ENCODE measurements at places on chromosomes 11 and 22. TPM values are rescaled to one million over a fixed set of nuclear protein-coding genes. Genes with fewer than 3 reads are reported as not detected.

The PKNOX2 gene
- 1.2 TPM for total RNA-seq

The ACAT1 gene
- 96.6 TPM for total RNA-seq

DNA sequence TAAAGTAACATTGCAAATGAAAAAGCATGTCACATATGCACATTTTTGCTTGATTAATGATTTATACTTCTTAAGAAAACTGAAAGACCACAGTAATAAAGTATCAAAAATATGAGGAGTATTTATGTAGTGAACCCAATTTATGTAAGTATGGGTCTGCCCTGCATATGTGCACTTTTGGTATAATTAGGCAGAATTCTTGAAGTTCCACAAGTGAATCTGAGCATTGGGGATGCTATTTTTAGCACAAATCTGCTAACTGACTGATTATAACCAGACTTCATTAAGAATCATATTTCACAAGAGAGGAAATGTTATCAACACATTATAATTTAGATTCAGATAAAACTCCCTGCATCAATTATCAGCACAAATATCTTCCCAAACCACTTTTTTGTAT lies 407.1 kb upstream of the LRRC4C start:
- no peaks in the 10 kb centered on the region for H3K27me3 ChIP-seq
- H3K27ac ChIP-seq: no peak overlapping the region
- no peak overlapping the region for H3K4me3 ChIP-seq
- no peaks in the 10 kb centered on the region for H3K4me1 ChIP-seq
- no peak for DNase-seq

GRCh38 chr11:64006398-64006797 lies 20.2 kb downstream of the OTUB1 start:
- H3K4me3 ChIP-seq: no peak overlapping the region
- peaks cover 10% of the 10 kb centered on the region for H3K4me1 ChIP-seq
- DNase-seq: no peak
- H3K36me3 ChIP-seq: no peaks in the 10 kb centered on the region
- H3K27ac ChIP-seq: no peak overlapping the region

- no peaks in the 10 kb centered on the region for H3K4me1 ChIP-seq
- no peak overlapping the region for H3K27ac ChIP-seq
- H3K4me3 ChIP-seq: no peak overlapping the region
These were observed 12.3 kb upstream of the CABP2 start for GRCh38 chr11:67535561-67535960.

The IRF7 gene
- 11.5 TPM for total RNA-seq

DNA sequence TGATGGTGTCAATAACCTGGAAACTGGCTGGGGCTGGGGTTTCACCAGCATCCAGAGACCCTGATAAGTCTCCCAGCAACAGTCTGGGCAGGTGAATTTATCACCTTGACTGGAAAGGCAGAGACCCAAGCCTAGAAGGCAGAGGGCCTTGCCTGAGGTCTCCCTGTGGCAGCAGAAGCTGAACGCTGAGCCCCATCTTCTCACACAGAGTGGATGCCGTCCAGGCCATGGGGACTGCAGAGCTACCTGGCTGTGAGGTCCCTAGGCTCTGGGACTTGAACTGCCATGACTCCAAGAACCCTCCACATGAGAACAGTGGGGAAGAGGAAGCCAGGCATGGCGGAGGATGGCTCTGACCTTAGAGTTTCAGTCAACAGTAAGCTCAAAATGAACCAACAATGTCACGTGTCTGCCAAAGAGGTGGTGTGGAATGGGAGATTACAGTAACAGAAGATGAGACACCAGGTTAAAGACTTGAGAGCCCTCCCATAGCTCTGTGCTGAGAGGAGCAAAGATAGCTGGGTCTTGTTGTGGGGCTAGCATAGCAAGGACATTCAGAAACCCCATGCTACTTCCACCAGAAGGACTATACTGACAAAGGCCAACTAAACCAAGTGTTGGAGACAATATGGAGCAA lies 79.1 kb upstream of the LINC01488 start:
- H3K27ac ChIP-seq: peak overlapping the region; percentile 6
- H3K27me3 ChIP-seq: no peaks in the 10 kb centered on the region
- no peaks in the 10 kb centered on the region for H3K36me3 ChIP-seq
- peaks cover 29% of the 10 kb centered on the region for H3K4me1 ChIP-seq
- no peak overlapping the region for H3K4me3 ChIP-seq
- DNase-seq: peak; percentile 48

- peak overlapping the region; percentile 88 for H3K4me3 ChIP-seq
- H3K4me1 ChIP-seq: peaks cover 20% of the 10 kb centered on the region
- peaks cover 59% of the 10 kb centered on the region for H3K36me3 ChIP-seq
- peak overlapping the region; percentile 80 for H3K27ac ChIP-seq
These were observed 6.9 kb downstream of the DPAGT1 start for GRCh38 chr11:119094816-119095065.

The WNT11 gene
- under 0.01 TPM for total RNA-seq

DNA sequence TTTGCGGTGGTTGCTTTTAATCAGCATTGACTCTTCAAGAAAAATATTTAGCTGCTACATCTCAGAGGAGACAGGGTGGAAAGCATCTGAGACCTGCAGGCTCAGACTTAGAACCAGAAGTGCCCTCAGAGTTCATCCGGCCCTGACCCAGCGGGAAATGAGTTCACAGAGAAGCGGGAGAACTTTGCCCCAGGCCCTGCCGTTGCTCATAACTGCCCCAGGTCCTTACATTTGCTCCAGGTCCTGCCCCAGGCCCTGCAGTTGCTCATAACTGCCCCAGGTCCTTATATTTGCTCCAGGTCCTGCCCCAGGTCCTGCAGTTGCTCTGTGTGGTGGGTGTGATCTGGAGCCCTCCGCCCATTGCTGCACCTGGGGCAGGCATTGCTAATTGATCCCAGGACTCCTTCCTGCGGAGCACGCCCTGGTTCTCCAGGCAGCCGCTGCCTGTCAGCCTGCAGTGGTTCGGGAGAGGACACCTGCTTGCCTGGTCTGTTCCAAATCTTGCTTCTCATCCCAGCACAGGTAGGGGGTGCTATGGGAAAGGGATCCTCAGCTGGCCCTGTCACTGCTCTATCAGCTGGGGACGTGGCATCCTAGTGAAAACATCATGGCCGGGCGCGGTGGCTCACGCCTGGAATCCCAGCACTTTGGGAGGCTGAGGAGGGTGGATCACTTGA lies 58.1 kb upstream of the PPP6R3 start:
- H3K4me3 ChIP-seq: no peak overlapping the region
- H3K4me1 ChIP-seq: no peaks in the 10 kb centered on the region
- peaks cover 5% of the 10 kb centered on the region for H3K36me3 ChIP-seq
- no peak overlapping the region for H3K27ac ChIP-seq
- no peaks in the 10 kb centered on the region for H3K27me3 ChIP-seq

The OTOG gene
- not detected for total RNA-seq

DNA sequence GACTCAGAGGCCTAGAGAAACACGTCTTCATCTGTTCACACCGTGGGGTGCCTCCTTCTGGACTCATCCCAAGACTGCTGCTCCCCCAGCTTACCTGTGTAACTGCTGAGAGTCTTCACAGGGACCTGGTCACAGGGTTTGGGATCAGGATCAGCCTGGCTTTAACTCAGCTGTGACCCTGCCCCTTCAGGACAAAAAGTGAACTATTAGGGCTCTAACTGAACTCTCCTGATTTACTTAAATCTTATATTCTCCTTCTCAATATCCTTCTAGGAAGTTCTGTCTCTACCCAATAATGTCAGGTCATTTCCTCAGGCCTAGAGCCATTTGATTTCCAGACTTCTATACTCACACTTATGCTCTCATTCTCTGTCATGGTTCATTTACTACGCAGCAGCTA lies 108.4 kb downstream of the ZNF280B start:
- H3K27me3 ChIP-seq: peaks cover 8% of the 10 kb centered on the region
- no peak overlapping the region for H3K4me3 ChIP-seq
- peaks cover 15% of the 10 kb centered on the region for H3K4me1 ChIP-seq
- no peak overlapping the region for H3K27ac ChIP-seq
- no peaks in the 10 kb centered on the region for H3K36me3 ChIP-seq

DNA sequence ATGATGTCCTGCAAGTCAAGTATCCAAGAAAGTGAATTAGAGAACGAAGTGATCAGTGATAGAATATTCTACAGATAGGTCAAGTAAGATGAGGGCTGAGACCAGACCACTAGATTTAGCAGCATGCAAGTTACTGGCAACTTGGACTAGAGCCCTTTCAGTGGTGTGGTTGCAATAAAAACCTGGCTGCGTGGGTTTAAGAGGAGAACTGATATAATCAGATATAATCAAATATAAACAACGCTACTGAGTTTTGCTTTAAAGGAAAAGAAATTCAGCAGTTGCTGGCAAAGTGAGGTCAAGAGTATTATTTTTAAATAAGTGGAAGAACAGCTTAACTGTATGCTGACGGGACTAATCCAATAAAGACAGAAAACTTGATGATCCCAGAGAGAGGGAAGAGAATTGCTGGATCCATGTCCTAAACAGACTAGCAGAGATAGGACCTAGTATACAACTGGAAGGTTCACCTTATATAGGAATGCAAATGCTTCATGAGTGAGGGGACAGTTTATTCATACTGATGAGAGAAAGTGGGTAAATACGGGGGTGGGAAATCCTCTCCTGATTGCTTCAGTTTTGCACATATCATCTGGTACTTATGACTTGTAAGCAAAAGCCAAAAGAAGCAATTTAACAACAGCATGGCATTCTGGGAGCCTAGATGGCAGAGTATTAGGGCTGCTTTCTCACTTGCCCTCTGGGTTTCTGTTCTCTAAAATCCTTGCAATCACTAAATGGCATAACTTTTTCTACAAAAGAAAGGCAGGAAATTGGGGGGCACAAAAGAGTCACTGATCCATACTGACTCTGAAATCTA lies 146.2 kb downstream of the RBFOX2 start:
- H3K4me1 ChIP-seq: peaks cover 18% of the 10 kb centered on the region
- no peaks in the 10 kb centered on the region for H3K36me3 ChIP-seq
- DNase-seq: no peak
- no peaks in the 10 kb centered on the region for H3K27me3 ChIP-seq
- H3K4me3 ChIP-seq: no peak overlapping the region

- no peak for DNase-seq
- H3K4me1 ChIP-seq: no peaks in the 10 kb centered on the region
- H3K27me3 ChIP-seq: peaks cover 21% of the 10 kb centered on the region
These were observed 110.3 kb downstream of the DSCAML1 start for GRCh38 chr11:117686711-117687110.

- no peak within 1 kb of the TSS for H3K27ac ChIP-seq
- peaks cover 3% of the 10 kb centered on the region for H3K4me1 ChIP-seq
- peak within 1 kb of the TSS; percentile 56 for H3K4me3 ChIP-seq
- no peaks in the 10 kb centered on the region for H3K36me3 ChIP-seq
- peaks cover 26% of the 10 kb centered on the region for H3K27me3 ChIP-seq
These were observed at the start of gene RFPL2 for GRCh38 chr22:32204856-32205722. Gene RFPL2 (minus strand): TSS chr22:32205073. CDS start chr22:32202451, 2,622 bp downstream.

The MFRP gene
- total RNA-seq: not detected

DNA sequence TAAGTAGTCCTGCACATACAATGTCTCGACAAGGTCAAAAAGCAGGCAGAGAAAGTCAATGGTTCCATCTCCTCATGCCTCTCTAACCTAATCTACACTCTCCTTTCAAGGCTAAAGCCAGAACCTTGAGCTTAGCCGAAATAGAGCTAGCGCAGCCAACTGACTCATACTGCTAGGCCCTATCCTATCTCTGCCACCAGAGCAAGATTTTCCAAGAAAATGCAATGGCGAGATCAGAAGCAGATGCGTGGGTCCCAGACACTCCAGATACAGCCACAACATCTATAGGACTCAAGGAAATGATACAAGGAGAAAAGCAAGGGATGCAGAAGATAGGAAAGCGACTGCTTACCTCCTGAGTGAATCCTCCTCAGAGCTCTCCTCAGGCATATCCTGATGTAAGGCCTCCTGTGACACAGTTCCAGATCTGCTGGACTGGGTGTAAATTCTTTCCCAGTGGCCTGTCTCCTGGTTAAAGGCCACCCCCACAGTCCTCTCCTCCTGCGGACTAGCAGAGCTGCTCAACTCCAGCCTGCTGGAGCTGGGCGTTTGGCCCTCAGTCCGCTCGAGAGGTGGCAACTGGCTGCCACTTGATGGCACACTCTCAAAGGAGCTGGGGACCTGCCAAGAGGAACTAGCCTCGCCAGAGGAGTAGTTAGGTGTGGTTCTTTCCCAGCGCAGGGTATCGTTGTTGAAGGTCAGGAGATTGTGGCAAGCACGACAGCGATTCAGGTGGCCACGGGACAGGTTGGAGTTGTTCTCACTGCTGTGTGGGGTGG lies 52.0 kb downstream of the AMBRA1 start:
- H3K27me3 ChIP-seq: no peaks in the 10 kb centered on the region
- peaks cover 32% of the 10 kb centered on the region for H3K36me3 ChIP-seq
- no peaks in the 10 kb centered on the region for H3K4me1 ChIP-seq
- no peak for DNase-seq
- H3K27ac ChIP-seq: no peak overlapping the region
- H3K4me3 ChIP-seq: no peak overlapping the region

The MYEOV gene
- total RNA-seq: 0.88 TPM

DNA sequence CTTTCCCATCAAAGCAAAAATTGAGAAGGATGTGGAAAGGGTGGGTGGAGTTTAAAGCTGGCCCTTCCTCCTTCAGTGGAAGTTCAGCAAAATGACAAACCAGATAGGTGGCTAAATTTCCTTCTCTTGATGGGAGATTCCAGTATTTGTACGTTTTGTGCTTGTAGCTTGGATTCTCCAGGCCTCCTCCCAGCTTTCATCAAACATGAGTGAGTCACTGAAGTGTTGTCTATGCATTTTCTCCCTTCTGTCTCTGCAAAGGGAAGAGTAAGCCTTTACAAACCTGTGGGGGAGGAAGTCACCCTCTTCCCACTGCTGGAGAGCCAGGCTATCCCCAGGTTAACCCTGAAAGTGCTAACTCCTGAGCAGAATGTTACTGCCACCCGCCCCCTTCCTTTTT lies 6.4 kb downstream of the MARK2 start:
- H3K4me1 ChIP-seq: peaks cover 26% of the 10 kb centered on the region
- no peak overlapping the region for H3K4me3 ChIP-seq
- peak overlapping the region; percentile 36 for H3K27ac ChIP-seq
- no peak for DNase-seq
- H3K27me3 ChIP-seq: no peaks in the 10 kb centered on the region

GRCh38 chr11:18798799-18799469 lies 7.3 kb upstream of the PTPN5 start:
- no peak overlapping the region for H3K27ac ChIP-seq
- peaks cover 16% of the 10 kb centered on the region for H3K27me3 ChIP-seq
- DNase-seq: no peak
- H3K4me3 ChIP-seq: no peak overlapping the region
- no peaks in the 10 kb centered on the region for H3K4me1 ChIP-seq

All from osteoblast (primary cell).